DMS 273 treated with DMSO at 0.1 percent for 48 hours (cell line): ENCODE measurements at places on chromosomes 16 and 17.

- no peak for DNase-seq
These were observed 93.1 kb downstream of the XYLT1 start for GRCh38 chr16:17377360-17378324.

GRCh38 chr17:74443516-74444296 is 11.8 kb downstream of the GPRC5C start:
- no peak for DNase-seq

DNA sequence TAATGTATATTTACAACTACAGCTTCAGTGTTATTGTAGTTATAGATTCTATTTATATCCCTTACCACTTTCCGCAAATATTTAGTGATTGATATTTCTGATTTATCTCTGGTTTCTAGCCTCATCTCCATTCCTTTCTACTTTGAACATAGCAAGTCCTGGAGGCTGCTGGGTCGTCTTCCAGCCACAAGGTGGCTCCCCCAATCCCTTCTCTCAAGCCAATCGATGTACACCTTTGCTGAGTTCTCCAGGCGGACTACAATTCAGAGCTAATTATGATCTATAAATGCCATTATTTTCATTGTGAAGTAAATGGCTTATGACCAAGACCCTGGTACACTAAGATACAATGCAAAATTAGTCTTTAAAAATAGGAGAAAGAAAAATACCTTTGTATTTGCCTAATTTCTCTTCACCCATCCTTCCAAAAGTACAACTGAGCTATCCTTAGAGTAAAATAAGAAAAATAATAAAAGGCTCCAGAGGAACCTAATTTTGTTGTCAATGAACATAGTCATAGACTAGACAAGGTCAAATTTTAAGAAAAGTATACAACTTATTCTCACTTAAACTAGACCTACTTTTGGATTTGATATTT is 122.1 kb downstream of the SKAP1 start:
- DNase-seq = no peak

GRCh38 chr17:76696763-76697701 is 13.7 kb downstream of the MXRA7 start:
- no peak for DNase-seq

- DNase-seq = no peak
These were observed 285.0 kb upstream of the ERCC4 start for GRCh38 chr16:13634959-13635358.

DNA sequence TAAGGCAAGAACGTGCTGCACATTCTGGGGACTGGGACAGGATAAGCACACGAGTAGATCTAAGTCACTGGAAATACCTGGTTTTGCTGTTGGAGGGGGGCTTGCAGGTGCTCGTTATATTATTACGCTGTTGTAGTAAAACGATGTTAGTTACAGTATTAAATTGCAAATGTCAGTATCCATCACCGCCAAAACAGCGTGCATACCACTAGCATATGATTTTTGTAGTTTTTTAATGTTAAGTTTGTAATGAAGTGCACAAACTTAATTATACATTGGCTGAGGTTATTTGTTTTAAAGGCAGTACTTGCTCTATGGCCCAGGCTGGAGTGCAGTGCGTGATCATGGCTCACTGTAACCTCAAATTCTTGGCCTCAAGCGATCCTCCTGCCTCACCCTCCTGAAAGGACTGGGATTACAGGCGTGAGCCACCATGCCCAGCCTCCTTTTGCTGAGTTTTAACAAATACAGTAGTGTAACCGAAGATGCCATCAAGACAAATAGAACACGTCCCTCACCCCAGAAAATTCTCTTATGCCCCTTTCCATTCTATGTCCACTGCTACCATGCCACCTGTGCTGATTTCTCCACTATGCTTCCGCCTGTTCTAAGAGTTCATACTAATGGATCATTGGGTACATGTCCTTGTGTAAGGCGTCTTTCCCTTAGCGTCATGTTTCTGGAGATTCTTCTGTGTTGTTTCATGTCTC is 20.7 kb upstream of the CSNK1D start:
- DNase-seq = no peak

GRCh38 chr16:2846511-2847310 is 11.3 kb downstream of the PRSS22 start:
- no peak for DNase-seq

DNA sequence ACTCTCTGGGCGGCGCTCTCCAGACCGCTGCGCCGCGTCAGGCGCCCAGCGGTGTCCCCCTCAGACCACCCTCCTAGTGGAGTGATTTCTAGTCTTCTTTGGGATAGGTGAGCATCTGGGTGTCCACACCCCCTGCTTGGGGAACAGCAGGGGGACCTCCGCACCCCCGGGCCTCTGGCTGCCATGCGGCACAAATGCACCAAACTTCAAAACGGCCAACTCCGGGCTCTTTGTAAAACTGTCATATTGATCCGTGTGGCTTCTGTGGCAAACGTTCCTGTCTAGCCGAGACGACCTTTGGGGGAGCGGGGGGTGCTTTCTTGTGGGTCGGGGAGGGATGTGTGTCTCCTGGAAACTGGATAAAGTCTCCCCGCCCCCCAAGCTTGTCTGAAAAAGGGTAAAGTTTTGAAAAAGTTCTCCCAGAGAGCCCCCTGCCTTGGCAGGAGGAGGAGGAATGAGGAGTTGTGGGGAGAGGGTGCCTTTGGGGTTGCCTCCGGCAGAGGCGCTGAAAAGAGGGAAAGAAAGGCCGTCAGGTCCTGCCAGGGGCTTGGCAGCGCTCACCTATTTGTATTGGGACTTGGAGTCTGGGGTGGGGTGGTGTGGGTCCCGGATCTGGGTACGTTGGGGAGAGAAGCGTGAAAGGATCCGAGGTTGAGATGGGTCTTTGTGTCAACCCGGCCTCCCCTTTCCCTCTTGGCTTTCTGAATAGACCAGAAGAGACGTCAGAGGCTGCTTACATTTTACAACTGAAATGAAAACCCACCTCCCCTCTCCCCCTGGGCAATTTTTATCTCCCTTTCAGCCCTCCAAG is 2.2 kb upstream of the CHD3 start:
- peak; percentile 8 for DNase-seq

- no peak for DNase-seq
These were observed 51.2 kb upstream of the NKD1 start for GRCh38 chr16:50496990-50497389.

- no peak for DNase-seq
These were observed 15.4 kb upstream of the ST6GALNAC2 start for GRCh38 chr17:76601065-76601464.

DNA sequence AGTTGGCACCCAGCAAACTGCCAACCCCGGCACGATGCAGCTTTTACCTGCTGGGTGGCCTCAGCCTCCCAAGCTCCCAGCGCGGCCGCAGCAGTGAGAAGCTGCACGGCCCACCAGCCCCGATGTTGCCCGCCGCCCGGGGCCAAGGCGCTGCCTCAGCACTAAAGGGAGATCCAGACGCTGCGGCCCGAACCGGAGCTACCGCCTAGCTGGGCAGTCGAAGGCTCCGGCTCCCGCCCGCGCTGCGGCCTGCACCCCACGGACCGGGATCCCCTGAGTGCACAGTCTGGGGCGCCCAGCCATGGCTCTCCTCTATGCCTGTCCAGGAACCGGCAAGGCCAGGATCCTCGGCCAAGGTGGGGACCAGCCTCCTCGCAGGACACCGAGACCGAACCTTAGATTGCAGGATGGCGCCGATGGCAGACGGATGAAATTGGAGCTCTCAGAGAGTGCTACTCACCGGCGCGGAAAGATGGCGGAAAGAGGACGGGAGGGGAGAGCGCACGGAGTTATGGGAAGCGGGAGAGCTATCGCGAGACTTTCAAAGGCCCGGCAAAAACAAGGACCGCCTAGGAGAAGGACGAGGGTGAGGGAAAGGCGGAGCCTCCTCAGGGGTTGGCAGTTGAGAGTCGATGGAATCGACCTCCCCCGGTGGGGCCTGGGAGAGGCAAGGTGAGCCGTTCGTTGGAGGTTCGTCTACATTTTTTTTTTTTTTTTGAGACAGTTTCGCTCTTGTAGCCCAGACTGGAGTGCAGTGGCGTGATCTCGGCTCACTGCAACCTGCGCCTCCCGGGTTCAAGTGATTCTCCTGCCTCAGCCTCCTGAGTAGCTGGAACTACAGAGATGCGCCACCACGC is at the start of gene RPS15A:
RPS15A (minus strand) TSS at position 485 of the 857 bp plus-strand sequence. CDS start 1,221 bp downstream, outside the sequence.
- DNase-seq = peak; percentile 92

DNA sequence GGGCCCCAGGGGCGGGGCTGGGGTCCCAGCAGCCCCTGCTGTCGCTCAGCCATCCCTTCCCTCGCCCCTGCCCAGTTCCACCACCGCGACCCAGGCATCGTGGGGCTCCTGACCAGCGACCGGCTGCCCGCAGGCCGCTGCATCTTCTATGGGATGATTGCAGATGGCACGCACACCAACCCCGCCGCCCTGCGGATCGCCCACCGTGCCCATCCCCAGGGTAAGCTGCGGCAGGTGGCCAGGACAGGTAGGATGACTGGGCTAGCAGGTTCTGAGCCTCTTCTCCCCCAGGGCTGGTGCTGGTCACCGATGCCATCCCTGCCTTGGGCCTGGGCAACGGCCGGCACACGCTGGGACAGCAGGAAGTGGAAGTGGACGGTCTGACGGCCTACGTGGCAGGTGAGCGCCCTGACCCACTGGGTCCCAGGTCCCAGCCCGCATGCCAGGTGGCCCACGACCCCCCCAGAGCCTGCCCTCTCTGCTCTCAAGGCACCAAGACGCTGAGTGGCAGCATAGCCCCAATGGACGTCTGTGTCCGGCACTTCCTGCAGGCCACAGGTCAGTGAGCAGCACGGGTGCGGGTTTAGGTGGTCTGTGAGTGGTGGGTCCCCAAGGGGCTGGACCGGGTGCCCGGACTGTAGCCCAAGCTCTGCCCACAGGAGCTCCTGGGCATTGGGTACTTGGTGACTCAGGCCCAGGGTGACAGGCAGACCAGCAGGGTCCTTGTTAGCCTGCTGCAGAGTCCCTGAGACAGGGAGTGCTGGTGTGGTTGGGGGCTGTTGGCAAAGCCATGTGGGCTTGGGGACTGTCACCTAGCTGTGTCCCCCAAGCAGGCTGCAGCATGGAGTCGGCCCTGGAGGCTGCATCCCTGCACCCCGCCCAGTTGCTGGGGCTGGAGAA is 2.8 kb downstream of the CEMP1 start:
- no peak for DNase-seq

DNA sequence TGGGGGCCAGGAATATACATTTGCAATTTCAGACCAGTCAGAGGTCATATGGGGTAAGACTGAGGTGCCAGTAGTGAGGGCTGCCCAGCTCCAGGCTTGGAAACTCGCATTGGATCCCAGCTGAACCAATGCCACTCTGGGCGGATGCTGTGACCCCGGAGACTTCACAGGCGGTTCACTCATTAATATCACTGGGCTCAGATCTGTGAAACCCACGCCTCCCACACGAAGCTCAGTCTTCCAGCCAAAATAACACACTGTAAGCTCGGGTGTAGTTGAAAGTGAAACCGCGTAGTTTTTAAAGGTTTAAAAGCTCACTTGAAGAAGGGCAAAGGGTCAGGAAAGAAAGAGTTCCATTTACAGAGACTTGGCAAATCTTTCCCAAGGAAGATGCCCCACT is 254.8 kb downstream of the FOXL1 start:
- DNase-seq = no peak

GRCh38 chr17:27522028-27522635 is 65.9 kb downstream of the KSR1 start:
- no peak for DNase-seq
